ENCODE measurements at places on chromosomes 3 and 15.
A peak's percentile ranks its signal among the peaks of the same experiment; 100 is the strongest.

- no peak for DNase-seq
Measured at GRCh38 chr3:188524052-188524451, 370.1 kb downstream of the LPP start.

DNA sequence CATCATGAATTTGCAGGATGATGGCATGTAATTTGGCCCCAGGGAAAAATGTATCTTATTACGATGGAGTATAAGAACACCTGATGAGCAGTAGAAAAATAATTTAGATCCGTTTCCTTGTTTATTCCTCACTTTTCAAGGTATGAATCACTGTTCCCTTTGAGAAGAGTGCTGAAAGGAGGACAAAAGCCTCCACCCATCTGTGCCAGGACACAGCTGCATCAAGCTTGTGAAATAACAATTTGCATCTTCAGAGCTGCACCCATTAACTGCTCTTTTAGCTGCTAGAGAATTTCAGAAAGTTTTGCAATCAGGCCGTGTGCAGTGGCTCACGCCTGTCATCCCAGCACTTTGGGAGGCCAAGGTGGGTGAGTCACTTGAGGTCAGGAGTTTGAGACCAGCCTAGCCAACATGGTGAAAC lies 9.6 kb downstream of the CLDND1 start:
- no peak for DNase-seq

DNA sequence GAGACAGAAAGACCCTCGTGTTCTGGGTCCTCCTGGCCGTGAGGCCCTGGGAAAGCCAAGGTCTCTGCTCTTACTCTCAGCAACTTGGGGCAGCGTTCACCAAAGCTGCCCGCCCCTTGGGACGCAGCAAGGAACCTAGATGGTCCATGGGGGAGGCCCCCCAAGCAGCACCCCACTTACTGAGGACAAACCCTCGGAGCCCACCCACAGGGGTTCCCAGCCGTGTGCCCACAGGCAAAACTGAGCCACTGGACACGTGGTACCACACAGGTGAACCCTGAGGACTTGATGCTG lies 166.2 kb upstream of the IQSEC1 start:
- no peak for DNase-seq

- DNase-seq = no peak
Measured at GRCh38 chr3:48563382-48563918, at the start of gene UCN2. TSS of gene UCN2 (minus strand) at chr3:48563781. CDS start at chr3:48563124, 657 bp downstream.

- DNase-seq = peak; percentile 5
Measured at GRCh38 chr15:56410721-56411120, 45.5 kb downstream of the TEX9 start.

DNA sequence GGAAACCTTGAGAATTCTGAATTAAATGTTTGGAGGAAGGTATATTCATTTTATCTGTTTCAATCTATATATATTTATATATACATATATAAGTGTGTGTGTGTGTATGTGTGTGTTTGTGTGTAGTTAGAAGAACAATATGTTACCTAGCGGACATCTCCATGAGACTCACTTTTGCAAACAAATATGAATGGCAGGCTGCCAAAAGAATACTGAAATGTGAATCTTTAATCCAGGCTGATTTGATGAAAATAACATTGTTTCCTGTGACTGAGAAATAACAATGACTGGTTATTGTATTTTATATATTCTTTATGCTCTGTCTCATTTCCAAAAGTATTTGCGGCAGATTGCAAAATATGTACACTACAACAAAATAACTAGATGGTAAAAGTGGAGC lies 255.5 kb upstream of the TGFBR2 start:
- DNase-seq = no peak

DNA sequence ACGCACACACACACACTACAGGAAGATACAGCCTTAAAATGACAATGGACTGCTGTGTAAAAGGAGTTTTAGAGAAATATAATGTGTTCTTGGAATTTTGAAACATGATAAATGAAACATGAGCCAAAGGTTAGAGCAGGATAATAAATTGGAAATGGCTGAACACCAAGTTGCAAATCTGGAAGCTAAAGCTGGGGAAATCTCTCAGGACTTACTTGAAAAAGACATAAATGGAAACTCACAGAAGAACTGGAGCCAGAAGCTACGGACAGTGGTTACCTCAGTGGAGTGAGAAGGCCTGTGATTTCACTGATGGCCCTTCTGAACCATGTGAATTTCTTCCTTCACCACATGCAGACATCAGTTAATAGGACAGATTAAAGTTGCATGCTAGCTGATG lies 37.3 kb upstream of the ATP10A start:
- no peak for DNase-seq

- DNase-seq = peak; percentile 20
Measured at GRCh38 chr3:146550743-146551510, 6.5 kb upstream of the PLSCR1 start.

GRCh38 chr3:190780524-190780923 lies 82.0 kb downstream of the GMNC start:
- DNase-seq = no peak

GRCh38 chr3:37287776-37288175 lies 113.4 kb upstream of the LRRFIP2 start:
- DNase-seq = no peak

- DNase-seq = no peak
Measured at GRCh38 chr3:65181391-65181871, 493.6 kb upstream of the ADAMTS9 start.

- no peak for DNase-seq
Measured at GRCh38 chr3:65702202-65702601, 336.5 kb downstream of the MAGI1 start.

DNA sequence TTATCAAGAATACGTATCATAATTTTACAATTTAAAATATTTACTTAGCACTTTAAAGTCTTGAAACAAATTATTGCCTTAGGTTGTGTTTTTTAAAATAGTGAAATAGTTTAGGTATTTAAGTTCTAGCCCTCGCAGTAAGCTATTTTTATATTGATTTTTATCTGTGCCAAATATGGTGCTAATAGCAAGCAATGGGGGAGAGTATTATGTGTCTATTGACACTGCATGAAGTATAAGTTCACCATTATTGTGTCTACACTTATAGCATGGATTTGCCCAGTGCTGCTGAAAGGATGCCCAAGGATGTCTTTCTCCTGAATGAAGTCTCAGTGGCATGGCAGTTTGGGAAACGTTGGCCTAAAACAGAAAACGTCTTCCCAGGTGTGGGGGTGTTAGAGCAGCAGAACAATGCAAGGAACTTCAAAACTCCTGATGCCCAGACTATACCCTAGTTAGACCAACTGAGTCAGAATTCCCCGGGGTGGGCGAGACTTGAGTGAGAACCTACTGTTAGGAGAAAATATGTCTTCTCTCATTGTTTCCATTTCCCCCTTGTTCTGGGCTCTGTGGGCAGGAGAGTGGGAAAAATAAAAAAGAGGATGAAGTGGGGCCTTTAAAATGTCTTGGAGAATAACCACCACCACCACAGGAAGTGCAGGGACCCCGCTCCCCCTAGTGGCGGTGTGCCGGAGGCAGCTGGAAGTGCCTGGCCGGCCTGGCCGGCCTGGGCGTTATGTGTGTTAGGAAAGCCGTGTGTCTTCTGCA lies 104.2 kb upstream of the SLC7A14 start:
- peak; percentile 58 for DNase-seq

GRCh38 chr3:56621681-56622080 lies 61.4 kb downstream of the TASOR start:
- DNase-seq = no peak

DNA sequence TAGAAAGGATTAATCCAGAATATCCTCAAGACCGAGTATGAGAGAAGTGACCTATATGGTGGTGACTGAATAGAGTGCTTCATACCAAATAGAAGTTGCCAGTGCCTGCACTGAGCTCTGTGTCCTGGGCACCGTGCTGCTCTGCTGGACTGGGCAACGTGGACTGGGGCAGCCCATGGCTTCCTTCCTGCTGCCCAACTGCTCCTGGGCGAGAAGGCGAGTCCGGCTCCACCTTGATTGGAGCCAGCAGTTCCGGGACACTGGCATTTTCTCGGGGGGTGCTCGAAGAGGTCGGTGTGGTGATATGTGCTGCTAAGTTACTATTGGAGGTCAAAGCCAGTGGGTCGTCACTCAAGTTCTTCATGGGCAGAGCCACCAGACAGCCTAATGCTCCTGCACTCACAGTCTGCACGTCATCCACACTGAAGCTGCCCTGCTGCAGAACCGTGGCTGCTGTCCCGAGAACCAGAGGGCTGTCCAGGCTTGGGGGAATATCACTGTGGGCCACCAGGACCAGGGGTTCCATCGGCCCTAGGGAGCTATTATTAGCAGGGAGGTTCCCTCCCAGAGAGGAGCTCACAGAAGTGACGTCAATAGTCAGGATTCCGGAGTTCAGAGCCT lies 14.1 kb downstream of the ZXDC start:
- no peak for DNase-seq

DNA sequence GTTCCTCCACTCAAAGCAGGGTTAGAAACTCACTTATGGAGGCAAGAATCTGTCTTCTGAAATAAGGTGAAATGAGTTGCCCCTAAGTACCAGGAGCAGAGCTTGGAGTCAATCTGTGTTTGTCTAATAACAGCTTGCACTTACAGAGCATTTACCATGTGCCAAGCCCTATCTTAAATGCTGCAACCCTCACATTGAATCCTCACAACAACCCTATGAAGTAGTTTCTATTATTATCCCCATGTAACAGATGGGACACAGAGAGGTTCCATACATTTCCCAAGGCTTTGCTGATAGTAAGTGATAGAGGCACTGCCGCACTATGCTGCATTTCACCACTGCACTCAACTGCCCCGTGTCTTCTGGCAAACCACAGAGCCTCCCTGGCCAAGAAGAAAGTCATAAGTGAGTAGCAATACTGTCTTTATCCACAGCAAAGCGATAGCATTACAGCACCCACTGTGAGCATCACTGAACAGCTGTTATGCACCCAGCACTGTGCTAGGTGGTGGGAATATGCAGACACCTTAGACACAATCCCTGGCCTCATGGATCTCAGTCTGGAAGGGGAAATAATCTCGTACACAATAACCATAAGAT lies 141.5 kb downstream of the SSR3 start:
- DNase-seq = no peak

DNA sequence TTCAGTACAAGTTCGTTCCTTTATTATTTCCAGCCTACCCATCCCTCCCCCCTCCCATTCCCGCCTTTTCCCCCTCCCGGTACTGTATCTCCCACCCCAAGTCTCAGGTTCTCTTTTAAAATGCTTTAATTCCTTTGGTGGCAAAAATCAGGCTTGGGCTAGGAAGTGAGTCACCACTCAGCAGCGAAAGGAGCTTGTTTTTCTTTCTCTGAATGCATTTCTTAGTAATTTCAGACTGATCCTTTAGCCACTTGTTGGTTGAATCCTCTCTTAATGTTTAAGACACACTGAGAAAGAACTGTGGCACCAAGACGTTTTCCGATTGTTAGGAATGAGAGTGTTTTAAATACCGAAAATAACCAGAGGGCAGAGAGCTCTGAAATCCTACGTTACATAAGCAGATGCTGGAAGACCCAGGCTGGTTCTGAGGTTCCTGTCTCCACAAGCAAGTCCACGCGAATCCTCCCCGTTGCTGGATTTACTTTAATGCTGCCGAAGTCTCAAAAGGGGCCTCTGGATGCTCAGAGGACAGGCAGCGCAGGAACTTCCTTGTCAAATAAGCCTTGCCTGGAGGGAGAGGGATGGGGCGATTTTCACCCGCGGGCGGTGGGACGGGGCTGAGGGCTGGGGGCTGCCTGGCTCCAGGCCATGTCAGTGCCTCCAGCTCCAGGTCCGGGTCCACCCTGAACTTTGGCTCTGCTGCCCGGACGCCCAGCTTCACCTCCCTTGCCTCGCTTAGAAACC lies 854 bp upstream of the COL8A1 start:
- DNase-seq = peak; percentile 11

DNA sequence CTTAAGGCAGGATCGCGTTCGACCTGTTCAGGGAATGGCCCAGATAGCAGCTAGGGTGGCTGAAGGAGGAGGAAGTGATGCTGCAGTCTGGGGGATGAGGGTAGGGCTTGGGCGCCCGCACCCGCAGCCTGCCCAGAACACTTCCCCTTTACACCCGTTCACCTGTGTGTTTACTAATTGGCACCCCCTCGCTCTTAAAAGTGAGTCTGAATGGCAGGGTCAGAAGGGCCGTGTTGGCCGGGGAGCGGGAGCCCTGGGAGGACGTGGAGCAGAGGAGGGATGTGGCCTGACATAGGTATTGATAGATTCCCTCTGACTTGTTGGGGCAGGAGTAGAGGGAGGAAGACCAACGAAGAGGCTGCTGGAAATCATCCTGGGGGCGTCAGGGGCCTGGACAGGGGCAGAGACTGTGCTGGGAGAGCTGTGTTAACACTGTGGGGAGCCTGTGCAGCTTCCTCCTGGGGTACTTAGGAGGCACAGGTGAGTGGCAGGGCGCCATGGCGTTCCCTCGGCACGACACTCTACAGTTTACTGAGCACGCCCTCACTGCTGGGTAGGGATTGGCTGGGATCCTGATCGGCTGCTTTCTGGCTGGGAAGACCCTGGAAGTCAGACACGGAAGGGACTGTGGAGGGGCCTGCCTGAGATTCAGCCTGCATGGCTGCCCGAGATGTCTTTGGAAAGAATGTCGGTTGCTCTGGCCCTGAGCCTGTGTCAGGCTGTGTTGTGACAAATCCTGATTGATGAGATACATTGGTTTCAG lies 51.7 kb downstream of the SLC6A6 start:
- DNase-seq = no peak

GRCh38 chr3:129974833-129975704 lies 549 bp downstream of the TRH start:
- peak; percentile 42 for DNase-seq

GRCh38 chr15:74209560-74209958 lies 7.0 kb upstream of the STRA6 start:
- DNase-seq = no peak

DNA sequence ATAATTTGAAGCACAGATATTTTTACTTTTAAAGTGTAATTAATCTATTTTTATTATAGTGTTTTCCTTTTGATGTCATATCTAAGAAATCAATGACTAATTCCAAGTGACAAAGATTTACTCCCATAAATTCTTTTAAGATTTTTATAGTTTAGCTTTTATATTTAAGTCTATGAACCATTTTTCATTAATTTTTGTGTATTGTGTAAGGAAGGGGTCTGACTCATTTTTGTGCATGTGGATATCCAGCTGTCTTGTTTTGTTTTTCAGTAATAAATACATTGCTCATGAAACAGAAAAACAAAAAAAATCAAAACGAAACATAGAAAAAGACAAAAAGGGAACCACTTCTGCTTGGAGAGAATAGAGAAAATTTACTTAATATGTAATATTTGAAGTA lies 145.1 kb downstream of the EPHA6 start:
- no peak for DNase-seq

- no peak for DNase-seq
Measured at GRCh38 chr3:178263236-178263916, 272.9 kb upstream of the KCNMB2 start.

- no peak for DNase-seq
Measured at GRCh38 chr3:123880998-123881561, 3.1 kb downstream of the MYLK start.

- no peak for DNase-seq
Measured at GRCh38 chr3:158700559-158700958, 28.1 kb upstream of the LXN start.

DNA sequence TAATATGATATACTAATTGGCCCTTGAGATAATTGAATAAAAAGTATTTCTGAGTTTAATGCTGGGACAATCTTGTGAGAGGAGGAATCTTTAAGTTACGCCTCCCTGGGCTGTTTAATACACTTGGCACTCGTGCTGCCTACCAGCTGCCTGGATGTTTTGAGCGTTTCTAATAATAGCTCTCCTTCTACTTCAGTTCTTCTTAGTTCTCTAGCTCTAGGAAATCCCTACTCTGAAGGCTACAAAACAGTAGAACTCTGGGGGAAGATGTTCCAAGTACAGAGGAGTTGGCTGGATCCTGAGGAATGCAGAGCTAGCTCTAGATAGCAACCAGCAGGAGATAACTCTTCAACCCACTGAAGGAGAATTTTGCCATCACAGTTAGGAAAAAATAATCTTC lies 3.5 kb downstream of the NAALADL2 start:
- DNase-seq = no peak

- DNase-seq = no peak
Measured at GRCh38 chr3:23076437-23076836, 126.7 kb upstream of the UBE2E2 start.
